ENCODE measurements at places on chromosomes 6 and 20.
A peak's percentile ranks its signal among the peaks of the same experiment; 100 is the strongest.

DNA sequence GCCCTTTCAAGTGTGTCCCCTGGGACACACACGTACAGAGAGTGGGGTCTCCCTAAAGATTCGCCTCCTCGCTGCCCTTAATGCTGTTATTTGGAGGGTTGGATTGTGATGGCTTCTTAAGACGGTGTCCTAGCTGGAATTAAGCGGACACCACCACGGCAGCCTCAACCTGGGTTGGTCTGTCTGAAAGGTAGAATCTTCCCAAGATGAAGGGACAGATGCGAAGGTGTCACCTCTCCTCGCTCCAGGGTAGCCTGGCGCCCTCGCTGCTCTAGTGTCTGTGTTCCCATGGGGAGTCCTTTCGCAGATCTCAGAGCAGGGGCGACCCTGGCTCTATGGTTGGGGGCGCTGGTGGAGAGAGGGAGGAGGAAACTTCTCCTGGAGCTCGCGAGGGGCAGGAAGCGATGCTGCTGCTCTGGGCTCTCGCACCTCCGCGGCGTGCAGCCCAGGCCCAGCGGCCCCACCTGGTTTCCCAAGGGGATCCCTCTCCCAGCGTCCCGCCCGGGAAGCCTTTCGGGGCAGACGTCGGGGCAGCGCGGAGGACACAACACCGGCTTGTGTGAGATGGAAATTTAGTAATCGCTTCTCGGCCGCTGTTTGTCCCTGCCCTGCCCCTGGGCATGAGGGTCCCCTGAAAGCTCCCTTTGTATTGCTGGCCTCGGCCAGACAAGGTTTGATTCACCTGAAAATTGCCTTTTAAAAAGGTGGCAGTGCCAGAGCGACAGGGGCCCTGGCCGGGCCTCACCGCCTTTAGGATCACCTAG, 1.7 kb downstream of the RSPO3 start:
- no peak for DNase-seq

DNA sequence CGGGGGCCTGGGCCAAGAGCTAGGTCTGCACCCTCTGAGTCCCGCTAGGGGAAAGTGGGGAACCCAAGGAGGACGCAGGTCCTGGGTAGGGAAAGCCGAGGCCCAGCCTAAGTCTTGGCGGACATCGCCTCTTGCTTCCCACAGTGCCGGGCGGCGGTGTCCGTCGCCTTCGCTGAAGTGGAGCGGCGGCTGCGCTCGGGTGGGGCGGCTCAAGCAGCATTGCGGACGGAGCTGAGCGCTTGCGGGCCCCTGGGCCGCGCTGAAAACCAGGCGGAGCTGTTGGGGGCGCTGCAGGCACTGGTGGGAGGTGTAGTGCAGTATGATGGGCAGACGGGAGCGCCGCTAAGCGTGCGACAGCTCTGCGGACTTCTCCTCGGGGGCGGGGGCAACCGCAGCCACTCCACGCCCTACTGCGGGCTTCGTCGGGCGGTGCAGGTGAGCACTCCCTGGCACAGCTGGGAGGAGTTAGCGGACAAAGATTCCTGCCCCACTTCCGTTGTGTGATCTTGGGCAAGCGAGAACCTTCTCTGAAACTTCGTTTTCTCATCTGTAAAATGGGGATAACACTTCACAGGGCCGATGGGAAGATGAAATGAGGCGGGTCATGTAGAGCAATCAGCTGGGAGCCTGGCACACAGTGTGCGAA, 4.2 kb downstream of the PRSS16 start:
- DNase-seq, result peak; percentile 36

DNA sequence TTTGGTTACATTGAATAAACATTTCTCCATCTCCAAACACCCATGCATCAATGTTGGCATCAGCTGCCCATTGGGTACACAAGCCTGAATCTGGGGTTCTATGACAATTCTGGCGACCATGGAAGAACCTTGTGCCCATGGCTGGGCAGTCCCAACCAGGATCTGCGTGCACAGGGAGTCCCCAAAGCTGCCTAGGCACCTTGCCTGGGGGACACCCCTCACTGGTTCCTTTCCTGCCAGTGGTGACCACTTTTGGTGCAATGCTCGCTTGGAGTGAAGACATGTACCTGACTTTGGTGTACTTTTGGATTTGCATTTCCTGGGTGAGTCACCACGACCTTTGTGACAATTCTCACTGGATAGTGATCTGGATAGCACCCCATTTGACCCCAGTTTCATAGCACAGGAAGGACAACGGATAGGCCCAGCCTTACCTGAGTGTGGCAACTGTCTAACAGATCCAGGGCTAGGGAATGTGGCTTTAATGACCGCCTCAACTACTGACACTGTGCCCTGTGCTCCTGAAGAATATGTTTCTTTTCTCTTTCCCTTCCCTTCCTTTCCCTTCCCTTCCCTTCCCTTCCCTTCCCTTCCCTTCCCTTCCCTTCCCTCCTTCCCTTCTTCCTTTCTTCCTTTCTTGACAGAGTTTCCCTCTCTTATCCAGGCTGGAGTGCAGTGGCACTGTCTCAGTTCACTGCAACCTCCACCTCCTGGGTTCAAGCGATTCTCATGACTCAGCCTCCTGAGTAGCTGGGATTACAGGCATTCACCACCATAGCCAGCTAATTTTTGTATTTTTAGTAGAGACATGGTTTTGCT, 7.1 kb downstream of the SPINT3 start:
- DNase-seq, result no peak

DNA sequence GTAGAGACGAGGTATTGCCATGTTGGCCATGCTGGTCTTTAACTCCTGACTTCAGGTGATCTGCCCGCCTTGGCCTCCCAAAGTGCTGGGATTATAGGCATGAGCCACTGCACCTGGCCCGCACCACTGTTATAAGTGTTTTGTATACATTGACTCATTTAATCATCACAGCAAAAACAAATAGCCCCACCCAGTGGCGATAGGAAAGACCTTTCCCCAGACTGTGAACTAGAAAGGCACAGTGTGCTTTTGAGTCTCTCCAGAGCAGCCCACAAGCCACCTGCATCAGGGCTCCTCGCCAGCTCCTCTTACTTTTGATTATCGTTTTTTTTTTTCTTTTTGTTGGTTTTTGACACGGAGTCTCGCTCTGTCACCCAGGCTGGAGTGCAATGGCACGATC, 27.9 kb upstream of the ZFP64 start:
- no peak for DNase-seq

GRCh38 chr20:38084425-38084951, 50.9 kb downstream of the RPRD1B start:
- no peak for DNase-seq
